ENCODE measurements at places on chromosomes 12 and 14.

DNA sequence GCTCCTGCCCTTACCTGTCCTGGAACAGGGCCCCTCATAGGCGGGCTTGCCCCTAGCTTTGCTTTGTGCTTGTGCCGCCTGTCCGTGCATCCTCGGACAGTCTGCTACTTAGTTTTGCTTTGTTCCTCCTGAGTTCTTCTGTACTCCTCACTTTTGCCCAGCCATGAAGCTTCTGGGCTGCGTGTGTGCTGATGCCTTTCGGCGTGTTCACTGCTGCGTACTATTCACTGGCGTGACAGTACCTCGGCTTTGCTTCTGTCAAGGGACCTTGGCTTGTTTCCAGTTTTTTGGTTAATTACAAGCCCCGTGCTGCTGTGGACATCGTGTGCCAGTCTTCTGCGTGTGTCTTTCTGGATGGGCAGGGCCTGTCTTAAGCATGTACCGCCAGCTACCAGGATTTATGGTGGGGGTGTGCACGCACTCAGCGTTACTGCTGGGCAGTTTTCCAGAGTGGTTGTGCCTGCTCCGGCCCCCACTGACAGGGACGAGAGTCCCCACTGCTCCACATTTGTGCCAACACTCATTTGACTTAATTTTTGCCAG is 2.5 kb downstream of the PACS2 start:
- DNase-seq, result no peak

DNA sequence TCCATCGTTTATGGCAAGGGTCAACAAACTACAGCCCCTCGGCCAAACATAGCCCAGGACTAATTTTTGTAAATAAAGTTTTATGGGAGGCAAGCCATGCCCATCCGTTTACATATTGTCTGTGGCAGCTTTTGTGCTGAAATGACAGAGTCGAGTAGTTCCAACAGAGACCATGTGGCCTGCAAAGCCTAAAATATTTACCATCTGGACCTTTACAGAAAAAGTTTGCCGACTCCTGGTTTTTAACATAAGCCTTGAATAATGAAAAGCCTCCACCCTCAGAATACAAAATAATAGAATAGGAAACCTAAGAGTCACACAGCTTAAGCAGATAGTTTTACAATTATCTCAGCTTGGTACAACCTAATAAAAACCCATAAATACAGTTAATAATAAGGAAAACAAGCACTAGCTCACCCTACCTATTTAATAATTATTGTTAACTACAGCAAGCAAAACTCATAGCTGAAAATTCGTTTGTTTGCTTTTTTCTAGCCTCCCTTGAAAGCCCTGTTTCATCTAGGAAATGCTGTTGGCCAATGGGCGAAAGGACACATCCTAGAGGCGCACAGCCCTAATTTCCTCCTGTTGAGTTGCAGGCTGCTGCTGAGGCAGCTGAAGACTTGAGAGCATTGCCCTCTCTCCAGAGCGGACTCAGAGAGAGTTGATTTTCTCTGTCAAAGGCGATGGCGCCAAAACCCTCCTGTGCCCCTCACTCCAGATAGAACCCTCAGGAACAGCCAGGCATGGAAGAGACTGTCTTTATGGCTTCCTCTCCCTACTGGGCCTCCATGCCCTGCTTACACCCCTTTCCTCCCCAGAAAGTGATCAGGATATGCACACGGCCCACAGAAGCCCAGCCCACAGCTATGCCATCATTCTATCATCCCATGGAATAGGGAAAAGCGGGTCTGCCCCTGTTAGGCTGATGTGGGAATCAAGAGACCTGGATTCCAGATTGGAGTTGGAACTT is 107.2 kb downstream of the DPF3 start:
- DNase-seq, result no peak

DNA sequence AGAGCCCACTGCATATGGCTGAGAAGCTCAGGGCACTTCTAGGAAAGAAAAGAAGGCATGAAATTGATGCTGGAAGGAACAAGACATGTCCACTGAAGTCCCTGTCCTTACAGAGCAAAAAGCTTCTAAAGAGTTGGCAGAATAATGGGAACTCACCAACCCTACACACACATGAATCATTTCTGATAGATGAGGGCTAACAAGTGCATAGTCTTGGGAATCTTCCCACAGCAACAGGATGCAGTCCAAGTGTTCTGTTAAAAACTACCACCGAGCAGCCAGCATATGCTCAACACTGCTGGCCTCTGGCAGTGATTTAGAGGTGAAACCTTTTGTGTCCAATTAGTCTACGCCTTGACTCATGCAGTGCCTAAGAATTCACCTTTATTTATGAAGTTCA is 44.8 kb downstream of the RHOJ start:
- DNase-seq, result no peak

DNA sequence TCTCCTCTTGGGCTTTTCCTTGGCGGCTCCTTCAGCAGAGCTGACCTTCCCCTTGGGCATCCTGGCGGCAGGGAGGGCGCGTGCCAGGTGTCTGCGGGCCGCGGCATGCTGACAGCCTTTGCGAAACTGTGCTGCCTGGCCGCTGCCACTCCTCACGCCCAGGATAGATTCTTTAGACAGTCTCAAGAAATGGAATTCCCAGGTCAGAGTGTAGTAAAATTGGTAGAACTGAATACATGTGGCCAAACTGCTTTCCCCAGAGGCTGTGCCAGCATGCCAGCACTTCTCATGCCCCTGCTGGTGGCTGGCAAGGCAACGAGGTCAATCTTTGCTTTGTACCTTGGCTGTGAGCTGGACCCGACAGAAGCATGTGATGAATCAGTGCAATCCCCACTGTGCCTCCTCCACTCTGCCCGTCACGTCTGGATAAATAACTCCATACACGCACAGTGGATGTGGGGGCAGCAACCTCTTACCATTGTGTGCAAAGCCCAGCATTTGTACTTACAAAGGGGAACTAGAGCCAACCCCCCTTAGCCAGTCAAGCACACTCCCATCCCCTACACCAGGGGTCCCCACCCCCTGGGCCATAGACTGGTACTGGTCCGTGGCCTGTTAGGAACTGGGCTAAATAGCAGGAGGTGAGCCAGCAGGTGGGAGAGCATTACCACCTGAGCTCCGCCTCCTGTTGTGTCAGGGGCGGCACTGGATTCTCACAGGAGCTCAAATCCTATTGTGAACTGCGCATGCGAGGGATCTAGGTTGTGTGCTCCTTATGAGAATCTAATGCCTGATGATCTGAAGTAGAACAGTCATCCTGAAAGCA is 90.9 kb downstream of the ACTN1 start:
- no peak for DNase-seq

GRCh38 chr14:88765130-88765529 is 27.6 kb downstream of the EML5 start:
- no peak for DNase-seq

DNA sequence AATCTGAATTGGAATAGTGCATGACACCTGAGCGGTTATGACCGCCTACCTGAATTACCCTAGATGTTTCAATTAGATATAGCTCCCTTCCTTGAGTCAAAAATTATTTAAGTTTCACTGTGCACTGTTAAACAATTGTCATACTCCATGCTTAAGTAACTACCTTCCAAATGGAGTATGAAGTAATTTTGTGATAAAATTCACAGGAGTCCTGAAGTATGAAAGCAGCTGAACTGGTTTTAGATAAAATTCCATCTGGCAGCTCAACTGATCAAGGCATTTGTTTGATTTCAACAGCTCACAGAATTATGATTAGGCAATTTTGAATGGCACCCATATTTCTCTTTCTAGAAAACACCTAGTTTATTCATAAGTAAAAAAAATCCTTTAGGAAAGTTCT is 19.5 kb downstream of the PRICKLE1 start:
- DNase-seq, result no peak

DNA sequence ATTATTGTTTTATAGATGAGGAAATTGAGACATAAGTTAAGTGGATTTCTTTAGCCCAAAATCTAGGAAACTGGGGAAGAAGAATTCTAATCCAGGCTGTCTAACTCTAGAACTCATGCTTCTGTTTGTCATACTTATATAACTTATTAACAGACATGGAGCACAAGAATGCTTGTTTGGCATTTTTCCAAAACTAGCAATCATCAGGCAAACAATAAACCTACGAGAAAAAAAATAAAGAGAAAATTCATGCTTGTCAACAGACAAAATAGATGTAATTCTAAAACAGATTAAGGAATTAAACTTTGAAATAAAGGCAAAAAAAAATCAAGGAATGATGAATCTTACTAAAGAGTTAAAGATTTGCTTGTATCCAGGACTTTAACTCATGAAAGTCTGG is 103.1 kb downstream of the METTL25 start:
- DNase-seq, result no peak

GRCh38 chr12:46661110-46661845 is 164.5 kb downstream of the SLC38A4 start:
- peak; percentile 26 for DNase-seq

DNA sequence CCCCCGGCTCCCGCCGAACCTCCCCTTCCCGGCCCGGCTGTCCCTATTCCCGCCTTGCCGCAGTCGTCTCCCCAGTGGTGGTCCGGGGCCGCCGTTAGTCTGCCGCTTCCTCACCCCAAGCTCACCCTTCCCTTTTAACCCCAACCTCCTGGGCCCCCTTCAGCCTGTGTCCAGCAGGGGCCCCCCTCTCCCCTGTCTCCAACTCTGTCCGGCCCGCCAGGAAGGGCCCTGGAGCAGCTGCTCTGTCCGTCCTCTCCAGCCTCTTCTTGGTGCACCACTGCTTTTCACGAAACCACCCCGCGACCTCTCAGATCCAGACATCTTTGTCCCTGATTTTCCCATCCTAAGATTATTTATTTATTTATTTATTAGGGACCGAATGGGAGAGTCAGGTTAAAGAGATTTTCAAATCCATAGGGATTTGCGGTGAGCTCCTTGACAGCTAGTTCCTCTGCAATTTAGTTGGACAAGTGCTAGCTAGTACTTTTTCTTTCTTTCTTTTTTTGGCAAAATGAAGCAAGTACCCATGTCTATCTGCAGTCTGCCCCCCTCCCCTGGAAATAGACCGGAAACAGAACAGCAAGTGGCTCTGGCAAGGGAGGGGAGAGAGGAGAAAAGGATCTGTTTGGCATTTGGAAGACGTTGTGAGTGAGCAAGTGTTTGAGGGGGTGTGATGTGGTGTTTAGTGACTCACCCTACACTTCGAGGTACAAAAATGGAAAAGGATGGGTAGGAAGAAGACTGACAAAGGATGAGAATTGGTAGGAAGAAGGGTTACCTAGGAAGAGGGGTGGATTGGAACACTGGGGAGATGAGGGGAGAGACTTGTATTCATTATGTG is 632 bp downstream of the UBR7 start:
- peak; percentile 25 for DNase-seq

- DNase-seq, result no peak
Measured at GRCh38 chr14:91835197-91835919, 32.0 kb downstream of the TC2N start.

- DNase-seq, result no peak
Measured at GRCh38 chr14:93938751-93939303, 11.7 kb downstream of the FAM181A start.

- DNase-seq, result no peak
Measured at GRCh38 chr12:124646385-124647230, 79.2 kb upstream of the NCOR2 start.

GRCh38 chr14:32706721-32707519 is 231.8 kb upstream of the NPAS3 start:
- DNase-seq, result no peak

GRCh38 chr12:116050275-116050674 is 227.2 kb downstream of the MED13L start:
- DNase-seq, result no peak

GRCh38 chr14:74988993-74989392 is 13.7 kb upstream of the EIF2B2 start:
- no peak for DNase-seq

- DNase-seq, result no peak
Measured at GRCh38 chr12:59940631-59941342, 345.0 kb downstream of the SLC16A7 start.

GRCh38 chr12:39467432-39467870 is 24.5 kb upstream of the KIF21A start:
- no peak for DNase-seq

DNA sequence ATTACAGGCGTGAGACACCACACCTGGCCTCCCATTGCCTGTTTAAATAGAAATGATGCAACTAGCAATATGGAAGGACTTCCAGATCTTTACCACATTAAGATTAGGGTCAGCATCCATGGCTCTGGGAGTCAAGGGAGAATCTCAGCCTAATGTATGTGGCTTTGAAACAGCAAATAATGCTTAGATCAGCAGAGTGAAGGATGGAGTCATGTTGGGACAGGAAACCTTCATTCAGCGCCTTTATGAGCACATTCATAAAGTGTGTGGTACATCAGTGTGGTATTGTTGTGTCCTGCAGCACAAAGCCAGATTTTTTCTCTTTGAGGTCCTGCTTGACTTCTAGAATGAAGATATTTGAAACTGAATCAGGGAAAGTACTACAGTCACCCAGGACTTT is 15.3 kb upstream of the SPSB2 start:
- no peak for DNase-seq

DNA sequence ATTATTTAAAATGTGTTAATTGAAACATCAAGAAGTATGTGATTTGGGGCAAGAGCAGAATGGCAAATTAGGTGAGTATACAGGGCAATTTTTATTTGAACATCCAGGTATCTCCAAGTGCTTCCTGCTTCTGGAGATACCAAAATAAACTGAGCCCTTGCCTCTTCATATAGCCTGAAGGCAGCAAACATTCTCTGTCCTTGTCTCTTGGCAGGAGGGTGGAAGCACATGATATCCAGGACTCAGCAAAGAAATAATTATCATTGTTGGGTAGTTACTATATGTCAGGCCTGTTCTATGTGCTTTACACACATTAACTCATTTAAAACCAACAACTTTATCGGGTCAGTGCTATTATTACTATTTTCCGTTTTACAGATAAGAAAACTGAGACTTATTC is 12.5 kb downstream of the LIN7A start:
- DNase-seq, result no peak

DNA sequence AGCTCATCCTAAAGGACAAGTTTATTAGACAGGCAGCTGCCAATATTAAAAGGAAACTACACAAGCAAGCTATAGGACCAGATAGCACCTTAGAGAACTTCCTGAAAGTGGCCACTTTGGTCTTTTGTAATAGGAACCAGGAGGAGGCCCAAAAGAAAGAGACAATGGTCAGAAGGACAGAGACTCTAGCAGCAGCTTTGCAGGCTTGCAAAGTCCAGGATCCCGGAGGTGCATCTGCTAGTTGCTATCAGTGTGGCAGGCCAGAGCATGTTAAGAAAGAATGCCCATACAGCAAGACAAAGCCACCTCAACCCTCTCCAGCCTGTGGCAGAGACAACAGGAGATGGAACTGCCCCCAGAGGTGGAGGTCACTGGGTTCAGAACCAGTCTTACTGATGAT is 23.4 kb downstream of the APOBEC1 start:
- no peak for DNase-seq

DNA sequence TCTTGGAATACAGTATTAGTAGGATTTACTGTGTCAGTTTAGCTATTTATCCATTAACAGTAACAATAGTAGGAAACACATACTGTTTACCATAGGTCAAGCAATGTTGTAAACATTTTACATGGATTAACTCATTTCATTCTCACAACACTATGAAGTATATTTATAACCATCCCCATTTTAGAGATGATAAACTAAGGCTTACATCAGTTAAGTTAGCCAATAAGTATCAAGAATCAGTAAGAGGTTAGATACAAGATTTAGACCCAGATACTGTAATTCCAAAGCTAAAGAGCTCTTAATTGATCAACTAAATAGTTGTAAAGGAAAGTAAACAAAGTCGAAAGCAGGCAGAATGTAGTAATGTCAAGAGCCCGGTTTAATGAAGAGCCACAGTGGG is 1.1 kb downstream of the SYNJ2BP start:
- no peak for DNase-seq

All from COR-L47 (cell line).